M059J (cell line): ENCODE measurements at places on chromosomes 11 and 22.

DNA sequence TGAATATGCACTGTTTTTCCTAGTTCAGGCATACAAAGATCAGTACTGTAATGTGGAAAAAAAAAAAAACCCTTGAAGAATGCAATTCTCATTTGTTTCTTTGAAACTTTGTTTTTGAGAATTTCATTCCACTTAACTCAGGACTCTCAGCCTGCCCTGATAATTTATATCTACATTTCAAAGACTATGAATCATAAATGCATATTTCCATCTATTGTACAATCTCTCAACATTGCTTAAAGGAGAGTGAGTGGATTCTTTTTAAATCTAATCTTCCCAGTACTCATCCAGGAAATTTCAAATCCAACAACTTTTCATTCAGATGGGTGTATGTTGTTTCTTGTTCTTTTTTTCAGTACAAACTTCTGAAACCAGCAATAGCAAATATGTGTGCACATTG, 322.2 kb upstream of the DDI1 start:
- DNase-seq, result no peak

DNA sequence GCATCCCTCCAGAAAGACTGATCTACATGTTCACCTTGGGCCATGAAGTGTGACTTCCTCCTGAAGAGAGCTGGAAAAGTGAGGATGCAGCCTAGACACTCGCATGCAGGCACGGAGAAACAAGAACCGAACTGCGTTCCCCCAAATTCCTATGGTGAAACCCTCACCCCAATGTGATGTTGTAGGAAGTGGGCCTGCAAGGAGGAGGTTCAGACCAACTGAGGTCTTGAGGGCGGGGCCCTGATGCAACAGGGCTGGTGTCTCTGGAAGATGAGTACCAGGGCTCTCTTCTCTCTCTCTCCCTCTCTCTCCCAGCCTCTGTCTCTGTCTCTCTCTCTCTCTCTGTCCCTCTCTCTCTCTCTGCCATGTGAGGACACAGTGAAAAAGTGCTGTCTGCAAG, 501.1 kb downstream of the BRD1 start:
- no peak for DNase-seq

DNA sequence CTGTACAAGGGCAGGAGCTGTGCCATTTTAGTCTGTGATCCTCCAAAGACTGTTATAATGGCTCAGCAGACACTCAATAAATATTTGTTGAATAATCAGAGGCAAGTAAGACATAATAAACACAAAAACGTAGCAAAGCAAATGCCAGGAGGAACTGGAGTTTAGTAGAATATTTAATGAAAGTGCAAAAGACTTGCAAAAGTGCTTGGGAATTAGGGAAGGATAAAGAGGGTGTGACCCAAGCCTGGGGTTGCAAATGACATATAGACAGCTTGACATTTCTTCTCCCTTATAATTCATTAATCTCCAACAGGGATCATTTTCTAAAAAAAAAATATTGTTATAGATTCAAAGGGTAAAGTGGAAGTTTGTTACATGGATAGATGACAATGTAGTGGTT, 212.7 kb upstream of the PGR start:
- DNase-seq, result no peak

DNA sequence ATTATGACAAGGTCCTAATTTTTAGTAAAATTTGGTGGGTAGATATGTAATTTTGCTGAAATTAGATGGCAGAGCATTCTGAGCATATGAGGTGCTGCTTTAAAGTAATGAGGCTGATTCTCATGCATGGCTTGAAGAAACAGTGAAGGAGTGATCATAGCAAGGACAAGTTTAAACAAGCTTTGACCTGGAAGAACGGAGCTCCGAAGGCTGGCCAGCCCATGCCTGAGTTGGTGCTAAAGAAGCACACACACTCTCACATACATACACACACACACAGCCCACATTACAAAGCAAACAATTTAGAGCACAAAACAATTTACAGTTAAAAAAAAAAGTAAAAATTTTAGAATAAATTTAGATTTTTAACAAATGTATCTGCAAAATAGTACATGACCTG, 150.7 kb downstream of the DCDC1 start:
- DNase-seq, result no peak

- DNase-seq, result no peak
Measured at GRCh38 chr11:127568891-127569290, 568.3 kb upstream of the KIRREL3 start.

- peak; percentile 55 for DNase-seq
Measured at GRCh38 chr11:65894034-65894591, 3.6 kb downstream of the CCDC85B start.

GRCh38 chr11:126410649-126411048, 55.2 kb downstream of the ST3GAL4 start:
- DNase-seq, result no peak

DNA sequence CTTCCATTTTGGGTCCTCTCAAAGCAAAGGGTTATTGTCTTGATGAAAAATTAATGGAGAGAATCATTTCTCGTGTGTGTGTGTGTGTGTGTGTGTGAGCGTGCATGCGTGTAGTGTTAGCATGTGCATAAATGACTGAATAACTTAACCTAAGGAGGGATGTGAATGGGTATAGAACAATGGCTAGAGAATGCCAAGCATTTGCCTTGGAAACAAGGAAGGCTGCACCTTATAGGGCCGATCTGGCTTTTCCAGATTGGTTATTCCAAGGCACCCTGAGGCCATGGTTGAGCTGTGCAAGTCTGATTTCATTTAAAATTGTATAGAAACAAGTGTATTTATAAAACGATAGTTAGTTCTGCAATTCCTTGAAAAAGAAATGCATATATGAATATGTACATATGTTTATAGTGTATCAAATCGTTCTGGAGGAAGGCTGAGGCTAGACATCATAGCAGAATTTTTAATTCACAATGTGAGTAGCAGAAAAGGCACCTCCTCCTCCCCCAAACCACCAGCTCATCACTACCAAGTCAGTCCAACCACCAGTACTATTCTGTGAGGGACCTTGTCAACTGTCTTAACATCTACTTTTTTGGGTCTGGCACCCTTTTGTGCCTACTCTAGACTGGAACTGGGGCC, 322.7 kb upstream of the ISX start:
- no peak for DNase-seq

DNA sequence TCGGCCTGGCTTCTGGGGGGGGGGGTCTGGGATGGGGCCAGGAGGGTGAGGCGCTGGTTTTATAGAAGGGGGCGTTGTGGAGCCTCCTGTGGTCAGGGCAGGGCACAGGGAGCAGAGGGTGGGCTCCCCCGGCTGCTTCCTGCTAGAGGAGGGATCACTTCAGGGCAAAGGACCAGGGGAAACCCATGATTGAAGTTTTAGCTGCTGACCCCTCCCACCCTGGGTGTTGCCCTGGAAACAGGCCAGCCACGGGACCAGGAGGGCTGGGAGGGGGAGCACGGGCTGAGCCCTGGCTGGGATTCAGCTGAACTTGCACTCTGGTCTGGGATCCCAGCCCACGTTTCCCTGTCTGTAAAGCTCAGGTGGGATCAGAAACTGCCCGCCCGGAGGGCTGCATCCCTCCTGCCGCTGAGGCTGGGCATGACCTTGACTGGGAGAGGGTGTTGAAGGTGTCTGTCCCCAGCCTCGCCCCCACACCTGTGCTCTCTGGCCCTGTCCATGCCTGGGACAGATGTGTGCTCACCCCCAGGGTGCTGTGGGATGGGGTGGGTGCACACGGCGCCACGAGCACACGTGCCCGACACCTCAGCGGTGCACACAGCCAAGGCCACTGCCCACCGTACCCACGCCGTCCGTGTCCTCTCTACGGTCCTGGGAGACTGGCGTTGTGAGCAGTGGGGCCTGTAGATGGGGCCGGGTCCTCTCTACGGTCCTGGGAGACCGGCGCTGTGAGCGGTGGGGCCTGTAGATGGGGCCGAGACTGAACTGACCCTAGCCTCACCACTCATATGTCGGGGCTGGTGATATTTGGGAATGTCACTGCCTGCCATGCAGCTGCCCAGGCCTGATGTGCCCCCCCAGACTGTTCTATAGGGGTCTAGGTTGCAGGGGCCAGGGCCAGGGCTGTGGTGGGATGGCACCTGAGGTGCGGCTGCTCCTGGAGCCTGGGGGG, 2.3 kb downstream of the TSPAN4 start:
- DNase-seq, result peak; percentile 87
